ENCODE measurements at places on chromosomes 4 and X.

GRCh38 chr4:48250980-48251379, 18.7 kb downstream of the TEC start:
- DNase-seq, result no peak

DNA sequence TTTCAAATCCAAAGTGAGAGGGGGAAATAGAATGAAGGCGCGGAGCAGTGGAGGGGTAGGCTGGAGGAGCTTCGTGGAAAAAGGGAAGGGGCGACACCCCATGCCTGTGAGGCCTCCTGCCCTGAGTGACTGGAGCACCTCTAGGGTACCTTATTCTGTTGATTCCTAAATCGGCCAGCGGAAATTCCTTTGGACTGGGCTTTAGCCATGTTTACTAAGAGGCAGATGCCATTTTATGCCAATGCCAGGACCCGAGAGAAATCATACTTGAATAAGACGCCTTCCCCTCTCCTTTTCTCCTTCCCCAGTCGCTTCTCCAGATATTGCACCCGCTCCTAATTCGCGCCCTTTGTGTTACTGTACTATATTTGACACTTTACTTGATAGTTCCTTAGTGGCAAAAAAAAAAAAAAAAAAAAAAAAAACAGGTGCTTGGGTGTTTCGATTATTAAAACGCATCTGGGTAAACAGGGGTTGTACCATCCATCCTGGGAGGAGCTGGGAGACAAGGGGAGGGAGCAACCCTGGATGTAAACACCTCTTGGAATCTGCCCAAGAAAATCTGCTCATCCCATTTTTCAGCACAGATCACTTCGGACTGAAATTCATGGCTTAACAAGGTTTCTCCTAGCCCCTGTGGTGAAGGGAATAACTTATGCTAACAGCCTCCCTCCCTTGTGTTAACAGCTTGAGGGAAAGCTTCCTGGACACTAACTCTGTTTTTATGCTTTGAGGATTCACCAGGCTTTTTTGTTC, 1.5 kb downstream of the BMP3 start:
- no peak for DNase-seq

- no peak for DNase-seq
Observed at GRCh38 chr4:20219521-20219920, 32.2 kb upstream of the SLIT2 start.

DNA sequence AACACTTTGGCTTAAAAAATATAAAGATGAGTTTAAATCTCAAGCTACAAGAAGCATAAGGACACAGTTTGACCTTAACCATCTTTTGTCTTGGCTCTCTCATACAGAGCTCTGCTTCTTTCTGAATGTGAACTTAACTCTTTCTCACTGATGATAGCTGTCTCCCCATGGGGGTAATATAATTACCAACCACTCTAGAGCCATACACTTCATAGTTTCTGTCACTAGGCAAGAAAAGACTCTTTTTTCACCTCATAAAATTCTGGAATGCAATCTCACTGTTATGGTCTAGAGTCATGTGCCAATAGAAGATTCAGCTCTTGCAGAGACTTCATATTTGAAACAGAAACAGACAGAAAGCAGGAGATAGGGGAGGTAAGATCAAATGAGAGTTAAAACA, 481.7 kb upstream of the AGA start:
- no peak for DNase-seq
